Cerebellar nuclear complex (tissue), 1 donor: ENCODE measurements at places on chromosomes 13 and 19.

DNA sequence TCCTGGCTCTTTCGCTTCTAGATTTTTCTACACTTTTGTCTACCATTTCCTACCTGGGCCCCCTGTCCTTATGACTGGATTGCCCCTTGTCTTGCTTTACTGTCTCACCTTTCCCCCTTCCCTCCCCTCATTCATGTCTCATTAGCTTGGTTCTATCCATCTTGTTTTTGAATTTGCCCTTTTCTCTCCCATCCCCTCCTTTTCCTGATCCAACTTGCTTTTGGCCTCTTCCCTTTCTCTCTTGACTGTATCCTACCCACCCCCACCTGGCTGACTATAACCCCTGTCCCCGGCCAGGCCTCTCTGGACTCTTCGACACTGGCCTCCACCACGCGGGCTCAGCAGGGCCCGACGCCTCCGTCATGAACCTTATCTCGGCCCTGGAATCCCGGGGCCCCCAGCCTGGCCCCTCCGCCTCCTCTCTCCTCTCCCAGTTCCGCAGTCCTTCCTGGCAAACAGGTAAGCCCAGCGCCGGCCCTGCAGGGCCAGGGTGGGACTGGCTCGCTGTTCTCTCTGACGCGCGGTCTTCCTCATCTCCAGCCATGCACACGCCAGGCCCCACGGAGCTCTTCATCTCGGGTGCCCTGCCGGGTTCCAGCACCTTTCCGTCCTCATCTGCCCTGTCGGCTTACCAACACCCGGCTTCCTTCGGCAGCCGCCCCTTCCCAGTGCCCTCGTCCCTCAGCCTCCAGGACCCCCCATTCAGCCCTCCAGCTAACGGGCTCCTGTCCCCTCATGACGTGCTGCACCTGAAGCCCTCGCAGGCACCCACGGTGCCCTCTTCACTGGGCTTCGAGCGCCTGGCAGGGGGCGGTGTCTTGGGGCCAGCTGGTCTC is 3.4 kb downstream of the PRR12 start:
- DNase-seq: no peak

DNA sequence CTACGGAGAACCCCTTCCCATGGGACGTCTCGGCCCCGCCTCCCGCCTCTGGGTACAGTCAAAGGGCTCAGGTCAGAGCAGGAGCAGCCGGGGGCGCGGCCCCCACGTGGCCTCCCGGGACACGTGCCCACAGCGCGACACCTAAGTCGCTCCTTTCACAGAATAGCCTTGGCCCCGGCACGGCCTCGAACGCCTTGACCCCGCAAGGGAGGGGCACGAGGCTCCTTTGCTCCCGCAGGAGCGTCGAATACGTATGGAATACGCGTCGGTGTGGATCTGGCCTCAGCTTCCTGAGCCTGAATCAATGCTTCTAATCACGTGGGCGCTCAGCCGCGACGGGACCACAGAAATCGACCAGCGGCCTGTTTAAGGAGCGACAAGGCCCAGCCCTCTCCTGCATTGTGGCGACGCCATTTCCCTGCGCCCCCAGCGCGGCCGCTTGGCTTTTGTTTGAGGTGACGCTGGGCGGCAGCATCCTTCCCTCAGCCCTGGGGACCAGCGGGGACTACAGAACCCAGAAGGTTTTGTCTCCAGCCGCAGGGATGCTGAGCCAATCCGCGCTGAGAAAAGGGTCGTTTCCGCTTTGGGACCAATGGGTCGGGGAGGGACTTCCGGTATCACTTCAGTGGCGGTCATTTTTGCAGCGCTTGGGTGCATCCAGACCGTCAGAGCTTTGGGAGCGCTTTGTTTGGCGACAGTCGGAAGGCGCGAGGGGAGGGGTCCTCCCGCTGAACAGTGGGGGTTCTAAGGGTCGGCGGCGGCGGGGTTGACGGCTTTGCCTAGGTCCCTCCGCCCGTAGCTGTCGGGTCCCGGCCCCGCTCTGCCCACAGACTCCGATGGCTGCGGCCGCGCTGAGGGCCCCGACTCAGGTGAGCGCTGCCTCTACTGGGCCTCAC is at the start of gene ZIK1:
TSS of gene ZIK1 (plus strand) at position 625 of the 896 bp plus-strand sequence. CDS start at position 837, 212 bp downstream.
- peak; percentile 84 for DNase-seq

DNA sequence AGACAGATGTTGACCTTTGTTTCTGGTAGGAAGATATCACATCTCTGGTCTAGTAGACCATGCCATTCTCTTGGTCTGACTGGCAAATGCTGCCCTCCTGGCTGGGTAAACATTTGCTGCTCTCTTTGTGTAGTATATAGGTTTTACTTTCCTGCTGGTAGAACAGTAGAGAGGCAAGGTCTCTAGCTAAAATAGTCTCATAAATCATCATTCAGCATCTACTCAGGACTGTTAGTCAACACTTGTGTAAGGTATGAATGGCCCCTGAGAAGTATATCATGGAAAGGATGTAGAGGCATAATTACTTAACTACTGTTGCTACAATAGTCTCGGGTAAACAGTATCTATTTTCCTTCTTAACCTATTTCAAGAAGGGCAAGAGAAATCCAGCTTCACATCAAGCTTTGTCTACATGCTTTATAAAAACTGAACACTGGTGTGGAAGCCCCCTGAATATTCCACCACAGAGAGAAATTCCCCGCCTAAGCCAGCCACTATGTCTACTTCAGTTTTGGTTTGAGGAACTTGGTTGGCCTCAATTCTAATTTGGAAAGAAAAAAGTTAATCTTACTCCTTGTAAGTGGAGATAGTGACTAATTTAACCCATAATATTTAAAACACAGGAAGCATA is 18.4 kb upstream of the MYCBP2 start:
- DNase-seq: no peak

- no peak for DNase-seq
Measured at GRCh38 chr19:17255150-17255621, 9.4 kb downstream of the USHBP1 start.

- DNase-seq: peak; percentile 17
Measured at GRCh38 chr13:72043366-72043765, 176.4 kb upstream of the DACH1 start.

DNA sequence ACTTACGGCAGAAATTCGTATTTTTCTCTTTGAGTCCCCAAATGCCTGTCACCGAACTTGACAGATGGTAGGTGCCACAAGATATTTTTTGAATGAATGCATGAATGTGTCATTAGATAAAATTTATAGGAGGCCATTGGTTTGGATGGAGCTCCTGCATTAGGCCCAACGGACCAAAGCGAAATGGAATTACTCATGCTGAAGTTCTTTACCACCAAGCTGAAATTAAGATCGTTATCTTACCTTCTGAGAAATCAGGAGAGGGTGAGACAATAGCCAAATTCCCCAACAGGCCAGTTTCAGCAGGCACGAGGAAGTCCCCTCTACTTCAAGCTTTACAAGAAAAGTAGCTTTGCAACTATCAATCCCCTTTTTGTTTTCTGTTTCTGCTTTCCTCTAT is 452.5 kb upstream of the ARGLU1 start:
- no peak for DNase-seq

- no peak for DNase-seq
Measured at GRCh38 chr13:108549934-108550333, 79.5 kb upstream of the MYO16 start.

GRCh38 chr13:78595495-78596398 is 7.6 kb downstream of the POU4F1 start:
- no peak for DNase-seq

DNA sequence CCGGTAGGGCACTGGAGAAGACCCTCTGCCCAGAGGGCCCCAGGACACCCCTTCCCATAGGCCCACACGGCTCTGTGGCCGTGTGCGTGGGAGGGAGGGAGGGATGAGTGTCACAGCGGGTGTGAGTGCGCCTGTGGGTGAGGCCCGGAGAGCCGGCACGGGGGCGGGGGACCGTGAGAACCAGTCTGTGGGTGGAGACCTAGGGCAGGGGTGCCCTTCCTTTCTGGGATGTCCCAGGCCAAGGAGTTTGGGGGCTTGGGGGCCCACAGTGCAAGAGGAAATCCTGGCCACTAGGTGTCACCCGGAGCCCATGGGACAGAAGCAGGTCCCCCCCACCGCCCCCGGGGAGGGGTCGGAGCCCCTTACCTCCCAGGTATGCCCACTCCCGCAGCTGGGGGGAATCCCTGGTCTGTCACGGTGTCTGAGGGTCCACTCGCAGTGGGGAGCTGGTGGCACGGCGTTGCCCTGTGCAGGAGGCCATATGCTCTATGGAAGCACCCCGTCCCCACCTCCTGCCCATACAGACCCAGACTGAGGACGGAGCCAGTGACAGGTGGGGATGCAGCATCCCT is 16.0 kb upstream of the SLC7A10 start:
- DNase-seq: no peak
